ENCODE measurements at places on chromosomes 6 and 20. TPM values are rescaled to one million over a fixed set of nuclear protein-coding genes. Genes with fewer than 3 reads are reported as not detected.
A peak's percentile ranks its signal among the peaks of the same experiment; 100 is the strongest.

- no peak for DNase-seq
- peaks cover 84% of the 10 kb centered on the region for H3K27me3 ChIP-seq
- H3K4me3 ChIP-seq = no peak overlapping the region
Measured at GRCh38 chr6:28785962-28786679, 137.7 kb downstream of the TRIM27 start.

RAB44 gene
- total RNA-seq = not detected

DNA sequence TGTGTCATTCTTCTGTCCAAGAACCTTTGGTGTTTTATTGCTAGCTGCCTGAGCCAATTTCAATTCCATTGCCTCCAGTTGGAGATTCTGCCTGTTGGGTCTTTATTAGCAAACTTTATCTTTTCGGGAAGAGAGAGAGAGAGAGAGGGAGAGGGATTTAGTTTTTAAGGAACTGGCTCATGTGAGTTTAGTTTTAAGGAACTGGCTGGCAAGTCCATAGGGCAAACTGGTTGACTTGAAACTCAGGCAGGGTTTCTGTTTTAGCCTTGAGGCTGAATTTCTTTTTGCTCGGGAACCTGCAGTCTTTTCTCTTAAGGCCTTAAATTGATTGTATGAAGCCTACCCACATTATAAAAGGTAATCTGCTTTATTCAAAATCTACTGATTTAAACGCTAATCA, 23.0 kb downstream of the BCKDHB start:
- H3K36me3 ChIP-seq = no peaks in the 10 kb centered on the region
- peaks cover 9% of the 10 kb centered on the region for H3K4me1 ChIP-seq
- H3K4me3 ChIP-seq = no peak overlapping the region

CGA gene
- total RNA-seq = not detected

DNA sequence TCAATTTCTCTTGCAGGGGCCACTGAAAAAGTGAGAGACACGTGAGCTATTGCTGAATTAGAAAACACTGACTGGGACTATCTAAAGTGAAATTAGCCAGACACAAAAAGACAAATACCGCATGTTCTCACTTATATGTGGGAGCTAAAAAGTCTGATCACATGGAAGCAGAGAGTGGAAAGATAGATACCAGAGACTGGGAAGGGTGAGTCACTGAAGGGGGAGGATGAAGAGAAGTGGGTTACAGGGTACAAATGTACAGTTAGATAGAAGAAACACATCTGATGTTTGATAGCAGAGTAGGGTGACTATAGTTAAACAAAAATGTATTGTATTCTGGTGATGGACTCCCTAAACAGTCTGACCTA, 13.4 kb downstream of the CST3 start:
- H3K4me1 ChIP-seq = peaks cover 38% of the 10 kb centered on the region
- no peak for DNase-seq
- H3K27ac ChIP-seq = peak overlapping the region; percentile 81

- no peaks in the 10 kb centered on the region for H3K27me3 ChIP-seq
- DNase-seq = no peak
- no peaks in the 10 kb centered on the region for H3K4me1 ChIP-seq
Measured at GRCh38 chr20:3796477-3797225, 541 bp downstream of the CDC25B start.

DNA sequence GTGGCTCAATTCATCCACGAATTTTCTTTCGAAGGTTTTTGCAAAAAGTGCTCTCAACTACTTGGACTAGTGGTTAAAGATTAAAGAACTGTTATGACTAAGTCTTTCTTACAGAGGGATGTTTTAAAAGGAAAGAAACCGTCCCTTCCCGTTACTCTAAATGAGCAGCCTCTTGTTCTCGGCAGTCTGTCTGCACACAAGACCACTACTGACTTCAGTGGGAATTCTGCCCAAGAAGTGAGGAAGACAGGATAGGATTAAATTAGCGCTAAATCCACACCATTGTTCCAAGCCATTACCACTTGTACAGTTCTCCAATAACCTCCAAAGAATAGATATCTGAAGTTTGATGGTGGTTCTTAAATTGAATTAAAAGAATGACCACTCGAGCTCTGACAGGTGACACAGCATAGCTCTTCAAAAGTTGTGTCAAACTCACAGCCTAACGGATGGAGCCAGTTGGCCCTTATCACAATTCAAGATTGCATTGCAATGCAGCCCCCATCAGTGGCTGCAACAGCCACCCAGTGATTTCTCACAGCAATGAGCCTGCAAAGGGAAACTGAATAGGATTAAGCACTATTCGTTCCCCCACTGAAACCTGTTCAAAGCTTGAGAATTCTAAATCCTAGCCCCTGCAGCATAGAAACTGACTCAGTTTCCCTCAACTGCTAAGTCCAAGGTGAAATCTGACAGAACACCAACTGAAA, 1.8 kb downstream of the EPB41L2 start:
- H3K4me3 ChIP-seq = peak overlapping the region; percentile 78
- peaks cover 5% of the 10 kb centered on the region for H3K4me1 ChIP-seq
- H3K27me3 ChIP-seq = no peaks in the 10 kb centered on the region
- H3K36me3 ChIP-seq = no peaks in the 10 kb centered on the region
- H3K27ac ChIP-seq = peak overlapping the region; percentile 83
- DNase-seq = no peak

All from gastrocnemius medialis (tissue), 4 donors.